ENCODE measurements at places on chromosomes 2 and 18.

DNA sequence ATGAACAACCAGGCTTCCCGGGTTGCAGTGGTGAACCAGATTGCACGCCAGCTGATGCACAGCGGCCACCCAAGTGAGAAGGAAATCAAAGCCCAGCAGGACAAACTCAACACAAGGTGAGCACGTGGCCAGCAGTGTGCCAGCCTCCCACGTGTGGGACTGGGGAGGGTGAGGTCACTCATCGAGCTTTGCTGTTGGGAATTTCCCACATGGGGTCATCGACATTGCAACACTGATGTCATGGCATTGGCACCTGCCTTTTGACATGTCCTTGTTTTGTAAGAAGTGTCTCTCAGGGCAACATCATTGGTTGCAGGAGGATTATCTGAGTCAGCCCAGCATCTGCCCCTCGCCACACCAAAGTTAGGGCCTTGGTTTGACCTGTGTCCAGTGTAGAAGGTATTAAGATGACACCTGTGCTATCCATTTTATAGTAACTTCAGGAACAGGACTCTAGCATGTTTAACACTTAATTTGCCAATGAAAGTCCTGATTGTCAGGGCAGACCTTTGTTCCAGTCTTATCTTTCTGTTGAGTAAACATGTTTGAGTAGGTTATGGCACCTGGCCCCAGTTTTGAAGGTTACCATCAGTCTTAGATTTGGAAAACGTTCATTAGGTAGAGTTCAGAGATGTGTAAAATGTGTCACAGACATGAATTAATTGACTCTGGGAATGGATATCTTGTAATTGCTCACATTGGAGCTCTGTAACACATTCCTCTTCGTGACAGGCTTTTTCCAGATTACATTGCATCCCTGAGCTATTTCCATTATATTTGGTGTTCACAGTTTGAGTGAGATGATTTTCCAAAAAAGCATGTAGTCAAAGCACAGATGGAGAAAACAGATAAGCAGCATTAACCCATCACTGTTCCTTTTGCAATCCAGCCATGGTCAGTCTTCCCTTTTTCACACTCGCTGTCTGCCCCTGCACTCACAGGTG lies 93.3 kb upstream of the EML6 start:
- peak; percentile 42 for DNase-seq

- no peak for DNase-seq
Observed at GRCh38 chr2:143640826-143641225, 511.6 kb downstream of the ARHGAP15 start.

DNA sequence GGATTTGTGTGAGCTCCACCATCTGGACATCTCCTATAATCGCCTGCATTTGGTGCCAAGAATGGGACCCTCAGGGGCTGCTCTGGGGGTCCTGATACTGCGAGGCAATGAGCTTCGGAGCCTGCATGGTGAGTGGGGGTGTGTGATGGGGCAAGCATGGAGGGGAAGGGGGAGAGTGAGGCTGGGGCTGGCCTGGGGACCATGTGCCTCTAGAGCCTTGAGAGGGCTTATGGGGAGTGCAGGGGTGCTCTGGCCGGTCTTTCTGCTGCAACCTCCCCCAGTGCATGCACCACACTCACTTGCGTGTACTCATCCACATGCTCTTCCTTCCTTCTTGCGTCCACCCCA lies 7.9 kb downstream of the STK11IP start:
- DNase-seq, result no peak

- no peak for DNase-seq
Observed at GRCh38 chr2:197157879-197158537, 152.6 kb downstream of the ANKRD44 start.

- no peak for DNase-seq
Observed at GRCh38 chr18:44227501-44227900, 453.2 kb upstream of the SETBP1 start.
